ENCODE measurements at places on chromosomes 2 and 18.
A peak's percentile ranks its signal among the peaks of the same experiment; 100 is the strongest.

- no peak for DNase-seq
These were observed 74.0 kb downstream of the CMPK2 start for GRCh38 chr2:6791682-6792081.

DNA sequence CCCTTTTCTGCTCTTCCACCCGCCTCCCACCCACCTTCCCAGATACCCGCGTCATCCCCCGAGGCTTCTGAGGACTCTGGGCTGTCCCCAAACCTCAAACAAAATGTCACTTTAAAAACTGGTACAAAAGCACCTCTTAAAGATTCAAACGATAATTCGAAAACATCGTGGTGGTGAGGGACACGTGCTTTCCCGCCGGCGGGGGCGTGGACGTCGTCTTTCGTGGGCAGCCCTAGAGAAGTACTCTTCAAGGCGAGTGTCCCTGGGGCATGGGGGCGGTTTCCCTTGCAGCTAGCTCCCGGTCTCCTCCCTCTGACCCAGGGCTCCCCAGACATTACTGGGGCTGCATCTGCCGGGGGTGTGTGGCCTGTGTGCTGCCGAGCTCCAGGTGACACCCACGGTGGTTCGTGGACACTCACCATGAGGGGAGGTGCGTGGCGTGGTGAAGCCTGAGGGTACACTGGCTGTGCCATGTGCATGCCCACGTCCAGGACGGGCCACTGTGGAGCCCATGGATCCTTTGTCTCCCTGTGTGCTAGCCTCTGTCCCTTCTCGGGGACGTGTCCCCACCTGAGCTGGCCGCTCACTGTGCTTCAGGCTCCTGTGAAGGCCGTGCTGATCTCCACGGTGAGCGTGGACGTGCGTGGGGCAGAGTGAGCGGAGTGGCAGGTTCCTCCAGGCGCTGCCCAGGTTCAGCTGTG lies 117.8 kb downstream of the NFATC1 start:
- DNase-seq: no peak

GRCh38 chr2:72825257-72826155 lies at the start of gene EXOC6B:
EXOC6B (minus strand) TSS chr2:72826033.
- DNase-seq: peak; percentile 81

- no peak for DNase-seq
These were observed 12.8 kb downstream of the EPG5 start for GRCh38 chr18:45954070-45954934.

GRCh38 chr2:63658176-63658968 lies 69.6 kb downstream of the MDH1 start:
- no peak for DNase-seq

DNA sequence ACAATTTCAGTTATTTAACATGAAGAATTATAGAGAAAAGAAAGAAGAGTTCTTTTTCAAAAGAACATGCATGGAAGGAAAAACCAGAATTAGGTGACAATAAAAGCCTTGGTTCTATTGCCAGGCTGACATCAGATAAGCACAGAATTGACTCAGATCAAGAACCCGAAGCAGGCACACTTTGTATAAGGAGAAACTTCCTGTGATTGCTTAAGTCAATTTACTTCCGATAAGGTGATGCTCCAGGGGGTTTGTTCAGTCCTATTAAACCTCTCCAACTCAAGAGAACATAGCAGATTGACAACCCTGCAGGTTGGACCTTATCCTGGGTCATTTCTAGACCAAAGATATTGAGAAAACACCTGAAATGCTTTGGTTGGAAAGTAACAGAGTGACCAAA lies 31.4 kb downstream of the GAREM1 start:
- DNase-seq: no peak

DNA sequence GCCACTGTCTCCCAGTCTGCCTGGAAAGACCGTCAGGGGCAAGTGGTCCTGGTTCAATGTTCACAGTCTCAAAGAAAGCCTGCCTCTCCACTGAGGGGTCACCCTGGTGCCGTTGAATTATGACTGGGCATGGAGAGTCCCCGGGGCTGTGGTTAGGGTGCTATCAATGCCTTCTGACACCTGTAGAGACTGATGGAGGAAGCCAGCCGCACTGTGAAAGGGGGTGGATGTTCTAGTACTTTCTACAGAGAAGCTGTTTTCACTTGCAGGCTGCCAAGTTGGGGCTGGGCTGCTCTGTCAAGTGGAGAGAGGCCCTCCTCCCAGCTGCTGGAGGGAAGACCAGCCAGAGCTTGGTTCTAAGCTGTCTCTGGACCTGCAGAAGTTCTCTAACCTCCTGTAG lies 80.5 kb downstream of the BCL2L11 start:
- no peak for DNase-seq

DNA sequence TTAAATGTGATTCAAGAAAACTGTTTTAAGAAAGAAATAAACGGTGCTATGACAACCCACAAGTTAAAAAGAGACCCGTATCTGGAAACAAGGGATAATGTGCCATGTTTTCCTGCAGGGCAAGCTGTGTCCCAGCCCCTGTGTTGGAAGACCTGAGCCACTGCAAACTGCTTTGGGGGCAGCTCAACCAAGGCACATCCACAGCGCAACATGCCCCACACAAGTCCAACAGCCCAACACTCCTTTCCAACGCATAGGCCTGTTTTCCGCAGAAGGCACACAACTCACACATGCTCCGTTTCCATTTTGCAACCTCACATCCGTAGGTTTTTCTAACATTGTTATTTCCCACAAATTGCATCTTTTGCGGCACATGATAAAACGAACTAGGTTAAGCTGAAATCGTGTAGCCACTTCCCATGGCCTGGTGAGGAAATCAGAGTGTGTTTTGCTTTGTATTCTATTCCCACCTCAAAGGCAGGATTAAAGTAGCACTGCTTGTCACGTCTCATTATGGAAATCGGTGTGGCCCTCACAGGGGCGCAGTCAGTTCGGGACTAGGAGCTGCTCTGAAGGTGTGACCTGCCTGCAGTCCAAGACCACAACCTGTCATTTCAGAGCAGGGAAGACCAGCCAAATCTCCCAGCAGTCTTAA lies 50.5 kb upstream of the ZNF516 start:
- DNase-seq: no peak

DNA sequence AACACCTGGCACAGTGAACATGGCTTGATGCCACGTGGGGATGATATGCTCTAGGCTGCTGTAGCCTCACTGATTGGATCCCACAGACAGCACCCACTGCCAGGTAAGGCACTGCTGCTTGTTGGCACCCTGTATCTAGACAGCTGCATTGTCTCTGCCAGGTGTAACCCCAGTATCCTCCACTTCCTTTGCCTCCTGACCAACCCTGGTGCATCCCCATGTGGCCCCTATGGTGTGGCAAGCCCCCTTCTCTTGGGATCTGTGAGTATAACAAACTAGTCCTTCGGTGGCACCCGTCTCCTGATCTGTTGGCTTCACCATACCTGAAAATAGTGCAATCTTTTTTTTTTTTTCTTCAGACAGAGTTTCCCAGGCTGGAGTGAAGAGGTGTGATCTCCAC lies 11.1 kb downstream of the TEX51 start:
- DNase-seq: no peak

DNA sequence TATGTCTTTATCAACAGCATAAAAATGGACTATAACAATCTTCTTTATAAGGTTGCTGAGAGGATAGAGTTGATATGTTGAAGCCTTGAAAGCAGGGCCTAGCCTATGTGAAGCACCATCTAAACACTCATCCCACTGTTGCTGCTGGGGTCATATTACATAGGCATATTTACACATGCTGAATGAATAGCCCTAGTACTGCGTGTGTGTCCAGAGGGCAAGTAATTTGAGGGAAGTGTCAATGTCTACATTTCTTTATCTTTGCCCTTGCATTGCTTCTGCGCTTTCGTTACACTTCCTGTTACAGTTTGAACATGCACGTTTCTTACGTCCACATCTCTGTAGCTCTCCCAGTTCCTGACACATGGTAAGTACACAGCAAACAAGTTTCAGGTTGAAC lies 280.3 kb upstream of the ATP5MC3 start:
- DNase-seq: no peak

DNA sequence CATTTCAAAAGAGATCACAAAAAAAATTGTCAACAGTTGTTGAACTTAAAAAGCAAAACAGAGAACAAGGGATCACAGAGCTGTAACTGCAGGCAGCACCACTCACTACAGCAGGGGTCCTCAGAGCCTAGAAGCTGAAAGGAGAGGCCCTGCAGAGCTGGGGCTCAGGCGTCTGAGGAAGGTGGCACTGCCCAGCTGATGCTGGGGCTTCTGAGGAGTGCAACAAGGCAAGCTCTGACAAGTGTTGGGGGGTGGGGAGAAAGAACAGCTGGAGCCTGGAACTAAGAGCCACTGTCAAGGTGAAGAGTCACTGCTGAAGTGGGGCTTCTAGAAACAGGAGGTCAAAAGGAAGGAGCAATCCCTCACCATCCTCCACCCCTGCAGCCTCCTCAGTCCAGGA lies 46.2 kb downstream of the FTCDNL1 start:
- DNase-seq: no peak

- peak; percentile 80 for DNase-seq
These were observed 507 bp downstream of the PKP4 start for GRCh38 chr2:158457092-158457825.

GRCh38 chr2:204538182-204539018 lies 6.9 kb upstream of the PARD3B start:
- DNase-seq: no peak

- no peak for DNase-seq
These were observed 42.5 kb downstream of the PAX3 start for GRCh38 chr2:222256250-222256649.

- DNase-seq: no peak
These were observed 49.7 kb upstream of the ZNF397 start for GRCh38 chr18:35190948-35191697.

DNA sequence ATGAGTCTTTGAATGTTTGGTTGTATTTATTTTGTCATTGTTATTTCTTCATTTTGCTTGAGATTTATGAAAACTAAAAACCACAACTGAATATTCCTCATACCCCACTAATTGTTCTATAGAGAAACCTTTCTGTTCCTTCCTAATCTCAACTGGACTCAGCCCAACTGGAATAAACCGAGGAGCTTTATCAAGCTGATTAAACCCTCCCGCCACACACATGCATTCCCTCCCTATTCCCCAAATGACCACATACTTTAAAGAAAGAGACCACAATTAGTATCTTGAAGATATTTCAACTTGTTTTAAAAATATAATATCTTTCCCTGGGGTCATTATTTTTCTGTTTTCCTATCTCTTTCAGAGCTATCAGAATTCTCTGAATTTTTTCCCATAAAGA lies 107.5 kb downstream of the OSR1 start:
- DNase-seq: no peak

DNA sequence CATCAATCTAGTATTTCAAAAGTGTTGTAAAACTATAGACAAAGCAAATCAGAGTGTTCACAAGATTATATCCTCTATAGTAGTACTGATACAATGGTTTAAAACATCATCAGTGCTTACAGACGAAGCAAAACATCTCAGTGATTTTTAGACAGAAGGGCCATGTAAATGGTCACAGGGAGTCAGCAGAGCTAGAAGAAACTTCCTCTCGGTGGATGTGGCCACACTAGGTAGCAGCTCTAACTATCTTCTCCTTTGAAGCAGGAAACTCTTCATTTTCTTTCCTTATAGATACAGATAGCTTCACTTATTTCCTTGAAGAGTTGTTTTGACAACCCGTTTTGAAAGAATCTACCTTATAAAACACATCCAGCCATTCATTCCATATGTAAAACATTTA lies 80.4 kb upstream of the CD226 start:
- DNase-seq: no peak

- DNase-seq: no peak
These were observed 33.5 kb downstream of the EPB41L3 start for GRCh38 chr18:5510135-5510846.

- DNase-seq: no peak
These were observed 154.4 kb downstream of the NCKAP5 start for GRCh38 chr2:133413863-133414262.

GRCh38 chr2:43818761-43819160 lies 19.9 kb downstream of the ABCG5 start:
- no peak for DNase-seq

DNA sequence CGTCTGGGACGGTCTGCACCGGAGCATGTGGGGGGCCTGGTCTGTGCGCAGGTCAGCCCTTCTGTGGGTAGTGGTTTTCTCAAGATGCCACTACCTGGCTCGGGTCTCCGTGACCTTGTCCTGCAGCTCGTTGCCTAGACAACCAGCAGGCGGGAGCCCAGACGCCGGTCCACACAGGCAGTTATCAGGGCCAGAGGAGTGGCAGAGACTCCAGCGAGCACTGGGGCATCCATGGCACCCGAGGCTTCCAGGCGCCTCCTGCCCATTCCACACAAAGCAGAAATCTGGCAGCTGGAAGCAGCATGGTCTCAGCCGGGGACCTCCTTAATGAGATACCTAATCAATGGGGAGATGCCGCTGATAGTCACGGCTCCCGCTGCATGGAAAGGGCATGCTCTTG lies 156.1 kb downstream of the FAM210A start:
- DNase-seq: no peak

GRCh38 chr18:23550898-23551297 lies 35.4 kb downstream of the NPC1 start:
- no peak for DNase-seq

DNA sequence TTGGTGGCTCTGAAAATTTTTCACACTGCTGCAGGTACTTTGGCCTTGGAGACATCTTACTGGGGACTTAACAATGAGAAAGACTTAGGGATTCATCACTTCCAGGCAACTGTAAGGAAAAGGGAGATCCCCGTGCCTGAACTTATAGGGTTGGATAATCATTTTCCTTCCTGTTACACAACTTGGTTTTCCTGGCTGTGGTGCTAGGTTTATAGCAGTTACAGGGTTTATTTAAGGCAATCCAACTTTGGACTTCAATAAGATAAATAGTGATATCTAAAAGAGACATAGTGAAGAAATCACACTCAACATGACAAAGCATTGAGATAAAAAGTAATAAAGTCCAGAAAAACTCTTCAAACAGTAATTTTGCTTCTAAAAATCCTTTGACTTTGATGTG lies 70.2 kb upstream of the RAPH1 start:
- DNase-seq: no peak

DNA sequence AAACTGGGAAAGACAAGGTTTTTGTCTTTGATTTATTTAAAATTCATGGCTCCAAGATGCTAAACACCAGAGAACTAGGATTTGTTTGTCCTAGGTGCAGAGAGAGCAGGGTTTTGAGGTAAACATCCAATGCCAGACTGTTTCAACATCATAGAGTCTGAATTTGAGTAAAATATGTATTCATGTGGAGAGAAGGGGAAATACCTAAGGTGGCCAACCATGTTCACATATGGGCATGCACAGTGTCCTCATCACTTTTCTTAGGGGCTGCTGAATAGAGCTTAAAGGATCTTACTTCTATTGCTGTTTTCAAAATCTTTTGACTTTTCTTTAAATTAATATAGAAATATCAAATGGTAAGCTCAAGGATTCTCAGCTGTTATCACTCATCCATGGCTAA lies 287.0 kb upstream of the CCDC68 start:
- DNase-seq: no peak

All from erythroblast (primary cell).